Brain pericyte (primary cell): ENCODE measurements at places on chromosomes 12 and 14.

DNA sequence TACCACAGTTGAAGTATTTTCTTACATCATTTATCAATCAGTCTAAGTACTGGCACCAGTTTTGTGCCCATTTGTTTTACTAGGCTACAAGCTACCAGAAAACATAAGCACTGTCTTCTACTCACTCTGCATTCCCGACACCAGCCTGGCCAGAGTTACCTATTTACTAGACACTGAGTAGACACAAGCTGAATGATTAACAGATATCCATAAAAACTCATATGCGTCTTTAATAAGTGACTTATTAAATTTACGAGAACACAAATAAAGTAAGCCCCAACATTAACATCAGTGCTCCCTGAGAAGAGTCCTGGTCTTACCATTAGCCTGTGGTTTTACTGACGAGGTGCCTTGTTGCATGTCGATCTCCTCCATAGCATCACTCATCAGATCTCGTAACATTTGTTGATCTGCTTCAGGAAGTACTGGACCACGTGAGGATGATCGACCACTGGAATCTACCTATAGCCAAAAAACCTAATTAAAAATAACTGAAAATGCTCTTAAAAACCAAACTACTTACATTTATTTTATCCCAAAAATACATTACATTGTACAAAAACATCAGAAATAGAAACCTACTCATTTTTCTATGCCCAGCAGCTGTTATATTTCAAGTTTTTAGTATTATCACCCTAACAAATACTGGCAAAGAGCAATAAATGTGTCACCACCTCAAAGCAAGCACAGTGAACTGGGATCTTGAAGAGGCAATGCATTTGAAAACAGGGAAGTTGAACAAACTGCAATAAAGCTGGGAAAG, 53.3 kb downstream of the BDKRB1 start:
- no peak for DNase-seq

DNA sequence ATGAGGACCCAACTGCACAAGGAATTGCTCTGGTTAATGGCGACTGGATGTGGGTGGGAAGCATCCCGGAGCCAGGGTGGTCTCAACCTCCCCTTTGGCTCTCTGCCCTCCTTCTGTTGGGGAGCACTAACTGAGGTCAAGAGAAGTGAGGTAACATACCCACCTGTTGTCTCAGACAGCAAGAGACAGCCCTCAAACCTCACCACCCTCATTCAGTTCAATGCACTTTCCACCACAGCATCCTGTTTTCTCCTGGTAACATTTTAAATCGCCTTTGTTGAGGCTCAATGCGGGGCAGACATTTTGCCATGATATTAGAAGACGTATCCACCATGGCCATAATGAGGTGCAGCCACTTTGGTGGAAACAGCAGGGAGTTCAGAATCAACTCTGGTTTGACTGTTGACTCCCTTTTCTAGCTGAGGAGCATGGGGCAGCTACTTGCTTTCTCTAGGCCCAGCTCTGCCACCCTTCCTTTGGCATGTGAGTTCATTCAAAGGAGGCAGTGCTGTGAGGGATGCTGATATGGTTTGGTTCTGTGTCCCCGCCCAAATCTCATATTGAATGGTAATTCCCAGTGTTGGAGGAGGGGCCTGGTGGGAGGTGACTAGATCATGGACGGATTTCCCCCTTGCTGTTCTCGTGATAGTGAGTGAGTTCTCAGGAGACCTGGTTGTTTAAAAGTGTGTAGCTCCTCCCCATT, 338.6 kb downstream of the PCNX1 start:
- DNase-seq, result no peak

DNA sequence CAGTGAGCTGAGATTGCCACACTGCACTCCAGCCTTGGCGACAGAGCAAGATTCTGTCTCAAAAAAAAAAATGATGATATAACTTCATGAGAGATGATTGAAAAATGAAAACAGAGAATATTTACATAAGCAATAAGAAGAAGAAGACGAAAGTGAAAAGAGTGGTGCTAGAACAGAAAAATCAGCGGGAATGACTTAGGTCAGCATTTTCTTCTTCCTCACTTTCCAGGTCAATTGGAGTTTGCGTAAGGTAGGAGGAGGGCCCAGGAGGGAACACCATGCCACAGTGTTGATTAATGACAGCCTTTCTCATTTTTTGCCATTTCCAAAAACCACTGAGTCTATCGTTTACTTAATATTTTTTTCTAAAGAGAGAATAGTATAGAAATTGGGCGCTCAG, 200.0 kb downstream of the SLC15A4 start:
- DNase-seq, result no peak

GRCh38 chr14:95537298-95538089, 2.6 kb downstream of the GLRX5 start:
- no peak for DNase-seq

DNA sequence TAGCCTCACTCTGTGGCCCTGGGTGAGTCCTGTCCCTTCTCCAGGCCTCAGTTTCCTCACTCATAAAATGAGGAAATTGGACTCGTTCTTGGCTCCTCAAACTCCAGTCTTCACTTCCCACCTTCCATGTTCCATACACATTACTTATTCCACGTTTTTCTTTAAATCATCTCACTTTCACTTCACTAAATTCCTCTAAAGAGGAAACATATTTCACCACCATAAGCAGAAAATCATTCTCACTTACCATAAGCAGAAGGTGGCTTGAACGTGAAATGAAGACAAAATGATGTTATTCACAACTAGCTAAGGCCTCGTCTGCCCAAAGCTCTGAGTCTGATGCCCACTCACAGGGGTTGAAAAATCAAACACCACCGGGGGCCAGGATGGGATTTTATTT, 278.3 kb downstream of the ADGRD1 start:
- no peak for DNase-seq

GRCh38 chr12:67034110-67034879, 234.9 kb upstream of the CAND1 start:
- DNase-seq, result no peak

DNA sequence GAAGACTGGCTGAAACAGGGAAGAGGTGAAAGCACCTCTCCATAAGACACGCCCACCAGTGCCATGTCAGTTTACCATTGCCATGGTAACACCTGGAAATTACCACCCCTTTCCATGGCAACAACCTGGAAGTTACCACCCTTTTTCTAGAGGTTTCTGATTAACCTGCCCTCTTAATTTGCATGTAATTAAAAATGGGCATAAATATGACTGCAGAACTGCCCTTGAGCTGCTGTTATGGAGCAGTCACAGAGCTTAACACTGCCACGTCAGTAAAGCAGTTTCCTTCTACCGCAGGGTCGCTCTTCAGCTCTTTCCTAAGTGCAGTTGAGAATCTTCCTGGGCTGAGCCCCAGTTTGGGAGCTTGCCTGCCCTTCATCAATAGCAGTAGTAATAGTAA, 55.2 kb downstream of the RASSF3 start:
- DNase-seq, result no peak
